ENCODE measurements at places on chromosomes 11 and 22.

DNA sequence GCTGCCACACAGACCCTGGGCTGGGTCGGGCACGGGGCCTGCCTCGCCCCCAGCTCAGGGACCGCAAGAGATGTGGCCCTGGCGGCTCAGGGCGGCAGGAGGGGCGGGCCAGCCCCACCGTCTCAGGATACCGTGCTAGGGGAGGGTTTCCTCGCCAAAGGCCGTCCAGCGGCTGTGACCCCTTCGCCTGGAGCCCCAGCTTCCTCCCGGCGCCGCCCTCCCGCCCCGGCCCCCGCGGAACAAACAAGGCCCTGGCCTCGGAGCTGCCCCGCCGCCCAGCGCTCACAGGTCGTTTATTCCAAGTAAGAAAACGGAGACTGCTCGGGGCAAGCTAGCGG is 543 bp upstream of the AP2A2 start:
- no peak for DNase-seq

DNA sequence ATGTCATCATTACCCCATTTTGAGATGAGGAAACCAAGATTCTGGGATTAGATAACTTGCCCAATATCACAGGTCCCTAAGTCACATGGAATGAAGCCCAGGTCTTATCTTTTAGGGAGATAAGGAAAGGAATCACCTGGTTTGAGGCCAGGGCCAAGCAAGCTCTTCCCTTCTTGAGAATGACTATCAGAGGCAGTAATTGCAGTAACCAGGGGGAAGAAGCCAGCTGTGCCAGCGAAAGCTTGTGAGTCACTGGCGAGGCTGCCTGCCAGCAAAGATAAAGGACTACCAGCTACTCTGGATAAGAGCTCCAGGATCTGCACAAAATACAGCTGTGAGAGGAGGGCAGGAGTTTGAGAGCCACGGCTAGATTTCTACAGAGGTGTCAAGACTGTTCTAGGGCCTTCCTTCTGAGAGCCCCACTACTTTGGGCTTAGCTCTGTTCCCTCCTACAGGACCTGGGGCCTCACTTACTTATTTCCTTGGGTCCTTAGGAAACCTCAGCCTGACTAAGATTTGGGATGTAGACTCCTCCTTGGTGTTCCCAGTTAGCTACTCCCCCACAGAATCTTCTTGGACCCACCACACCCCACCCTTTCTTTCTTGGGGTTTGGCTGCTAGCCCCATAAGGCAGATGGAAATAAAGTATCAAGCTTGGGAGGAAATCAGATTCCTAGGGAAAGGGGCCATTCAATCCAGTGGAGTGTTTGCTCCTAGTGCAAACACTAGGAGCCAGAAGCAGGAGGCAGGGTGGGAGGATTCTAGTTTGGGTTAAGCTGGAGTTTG is 9.7 kb upstream of the CCKBR start:
- DNase-seq: no peak

DNA sequence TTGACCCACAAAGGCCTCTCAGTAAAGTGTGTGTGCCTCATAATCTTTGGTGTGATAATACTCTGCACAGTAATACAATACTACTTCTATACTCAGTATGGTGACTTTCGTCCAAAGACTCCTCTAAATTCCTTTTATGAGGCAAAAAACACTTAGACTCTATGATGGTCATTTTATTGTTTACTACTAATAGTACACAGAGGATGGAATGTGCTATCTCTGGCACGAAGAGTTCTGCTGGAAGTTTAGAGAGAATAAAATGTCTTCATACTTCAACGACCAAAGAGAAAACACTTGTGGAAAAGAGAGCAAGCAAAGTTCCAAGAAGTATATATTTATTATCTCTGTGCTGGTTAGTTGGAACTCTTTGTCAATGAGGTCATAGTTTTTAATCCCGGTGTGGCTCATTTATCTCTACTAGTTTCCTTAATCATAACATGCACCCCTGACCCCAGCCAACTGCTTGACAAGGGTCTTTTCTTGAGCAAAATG is 7.5 kb upstream of the CSTF3 start:
- no peak for DNase-seq

DNA sequence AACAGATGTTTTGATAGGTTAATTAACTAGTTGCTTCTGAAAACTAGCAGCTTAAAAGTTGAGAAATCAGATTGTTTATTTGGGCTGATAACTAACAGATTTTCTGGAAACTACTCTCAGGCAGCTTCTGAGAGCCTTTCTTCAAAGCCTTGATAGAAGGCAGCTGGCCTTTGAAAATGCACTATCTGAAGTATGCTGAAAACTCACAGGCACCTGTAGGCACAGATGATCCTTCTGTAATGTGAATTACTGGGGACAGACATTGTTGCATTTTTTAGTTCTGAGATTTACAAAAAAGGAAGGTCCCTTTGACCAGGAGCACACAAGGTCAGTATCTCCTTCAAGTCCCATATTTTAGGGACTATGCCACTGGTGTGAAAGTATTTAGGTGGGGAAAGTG is 460.8 kb upstream of the CNTN5 start:
- DNase-seq: no peak

DNA sequence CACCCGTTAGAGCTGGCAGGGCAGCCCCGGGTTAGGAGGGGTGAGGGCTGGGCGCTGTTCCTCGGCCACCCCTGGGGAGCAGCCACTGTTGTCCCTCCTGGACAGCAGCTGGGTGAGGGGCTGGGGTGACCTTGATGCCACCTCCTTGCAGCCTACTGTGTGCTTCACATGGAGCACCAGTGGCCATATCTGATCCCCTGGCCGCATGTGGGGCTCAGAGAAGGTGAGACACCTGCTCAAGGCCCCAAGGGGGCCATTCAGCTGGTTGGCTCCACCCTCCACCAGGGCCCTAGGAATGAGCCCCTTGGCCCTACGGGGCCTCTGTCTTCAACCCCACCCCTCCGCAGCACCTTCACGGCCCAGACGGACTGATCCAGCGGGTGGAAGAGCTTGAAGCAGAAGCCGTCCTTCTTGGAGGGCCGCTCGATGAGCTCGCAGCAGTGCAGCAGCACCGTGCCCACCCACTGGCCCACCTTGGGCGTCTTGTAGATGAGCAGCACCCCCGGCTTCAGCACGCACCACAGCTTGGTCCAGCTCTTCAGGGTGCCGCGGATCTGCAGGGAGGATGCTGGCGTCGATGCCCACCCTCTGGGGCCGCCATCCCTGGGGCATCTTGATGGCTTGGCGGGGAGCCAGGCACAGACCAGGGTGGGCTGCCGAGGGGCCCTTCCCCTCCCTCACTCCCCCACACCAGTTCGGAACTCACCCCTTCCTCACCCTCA is 44.9 kb downstream of the OSBPL5 start:
- no peak for DNase-seq

GRCh38 chr11:67420147-67420645 is 4.7 kb downstream of the CARNS1 start:
- DNase-seq: no peak

DNA sequence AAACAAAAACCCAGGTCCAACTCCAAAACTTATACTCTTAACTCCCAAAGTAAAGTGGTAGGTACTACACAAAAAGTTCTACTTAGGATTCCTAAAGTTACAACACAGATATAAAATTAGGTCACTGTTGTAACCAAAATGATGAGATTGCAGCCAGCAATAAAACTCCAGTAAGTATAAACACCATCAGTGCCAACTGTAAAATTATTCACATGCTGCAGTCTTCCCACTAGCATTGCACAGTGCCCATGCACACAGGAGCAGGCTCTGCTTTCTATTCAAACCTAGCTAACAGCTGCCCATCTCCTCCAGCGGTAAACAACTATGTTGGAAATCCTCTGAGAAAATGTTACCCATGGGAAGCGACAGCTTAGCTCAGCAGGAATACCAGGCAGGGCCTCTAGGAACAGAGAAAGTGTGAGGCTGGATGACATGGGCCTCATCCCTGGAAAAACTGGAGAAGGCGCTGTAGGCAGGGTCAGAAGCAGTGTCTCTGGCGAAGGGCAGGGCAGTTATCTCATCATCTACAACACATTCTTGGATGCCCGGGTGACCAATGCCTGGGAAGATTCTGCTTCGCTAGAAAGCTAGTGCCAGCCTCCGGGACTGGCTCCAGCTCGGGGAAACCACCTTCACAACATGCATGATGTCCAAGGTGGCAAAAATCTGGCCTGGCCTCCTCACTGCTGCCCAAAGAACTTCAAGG is 9.1 kb downstream of the CPT1A start:
- no peak for DNase-seq

- no peak for DNase-seq
These were observed 15.2 kb downstream of the TSSC4 start for GRCh38 chr11:2415601-2416380.

Measured in T-helper 22 cell (primary cell).